ENCODE measurements at places on chromosomes 4 and X.

GRCh38 chrX:41332408-41333002 is 1.5 kb upstream of the DDX3X start:
- no peak for DNase-seq

DNA sequence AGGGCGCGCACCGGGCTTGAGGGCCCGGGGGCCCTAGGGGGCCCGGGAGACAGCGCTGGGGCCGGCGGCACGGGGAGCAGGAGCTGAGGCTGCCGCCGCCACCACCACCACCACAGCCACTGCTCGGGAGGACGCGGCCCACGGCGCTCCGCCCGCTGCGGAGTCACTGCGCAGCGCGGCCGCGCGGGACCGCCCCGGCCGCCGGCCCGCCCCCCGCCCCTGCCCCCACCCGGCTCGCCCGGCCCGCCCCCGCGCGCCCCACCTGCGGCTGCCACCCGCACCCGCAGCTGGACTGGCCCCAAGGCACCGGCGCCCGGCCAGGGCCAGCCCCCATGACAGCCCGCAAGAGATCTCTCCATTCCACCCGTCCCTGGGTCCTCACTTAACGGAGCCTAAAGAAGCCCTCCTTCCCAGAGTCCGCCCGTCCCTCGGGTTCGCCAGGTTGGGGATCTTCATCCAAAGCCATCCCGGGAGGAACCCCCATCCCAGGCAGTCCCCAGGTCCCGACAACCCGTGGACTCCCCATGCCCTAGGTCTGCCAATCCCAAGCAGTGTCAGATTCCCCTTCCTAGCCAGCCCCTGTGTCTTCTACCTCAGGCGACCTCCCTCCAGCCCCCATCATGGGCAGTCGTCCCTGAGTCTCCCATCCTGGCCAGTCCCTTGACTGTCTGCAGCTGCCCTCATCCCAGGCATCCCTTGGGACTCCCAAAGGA is 40.0 kb upstream of the IQSEC2 start:
- DNase-seq: peak; percentile 23

GRCh38 chrX:26138274-26138673 is at the start of gene MAGEB18:
Gene MAGEB18 (plus strand): TSS chrX:26138343. CDS start chrX:26138986, 643 bp downstream.
- DNase-seq: no peak

DNA sequence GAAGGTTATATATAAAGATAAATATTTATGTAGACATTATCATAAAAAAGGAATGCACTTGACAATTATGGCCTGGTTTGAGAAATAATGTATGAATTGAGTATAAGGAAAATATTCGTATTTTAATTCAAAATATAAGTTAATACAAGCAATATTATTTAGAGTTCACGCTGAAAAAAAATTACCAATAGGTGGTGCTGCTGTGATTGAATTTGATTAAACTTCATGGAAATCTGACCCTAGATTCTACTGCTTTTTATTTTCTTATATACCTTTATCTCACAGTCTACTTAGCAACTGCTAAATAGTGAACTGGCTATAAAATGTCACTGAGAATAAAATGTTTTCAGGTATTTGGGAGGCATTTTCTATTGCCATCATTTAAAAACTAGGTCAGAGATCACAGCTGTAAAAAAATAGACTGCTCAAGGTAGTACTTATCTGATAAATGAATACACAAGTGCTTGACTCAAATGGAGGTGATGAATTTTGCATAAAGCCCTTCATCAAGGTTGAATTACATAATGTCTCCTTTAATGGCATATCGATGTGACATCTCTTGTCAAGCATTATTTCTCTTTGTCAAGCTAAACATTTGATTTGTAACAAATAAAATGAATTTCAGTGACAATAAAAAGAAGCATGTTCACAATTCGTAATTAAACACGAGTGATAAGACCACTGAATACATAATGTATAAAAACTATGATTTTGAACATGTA is 1638.8 kb upstream of the PCDH7 start:
- DNase-seq: no peak

DNA sequence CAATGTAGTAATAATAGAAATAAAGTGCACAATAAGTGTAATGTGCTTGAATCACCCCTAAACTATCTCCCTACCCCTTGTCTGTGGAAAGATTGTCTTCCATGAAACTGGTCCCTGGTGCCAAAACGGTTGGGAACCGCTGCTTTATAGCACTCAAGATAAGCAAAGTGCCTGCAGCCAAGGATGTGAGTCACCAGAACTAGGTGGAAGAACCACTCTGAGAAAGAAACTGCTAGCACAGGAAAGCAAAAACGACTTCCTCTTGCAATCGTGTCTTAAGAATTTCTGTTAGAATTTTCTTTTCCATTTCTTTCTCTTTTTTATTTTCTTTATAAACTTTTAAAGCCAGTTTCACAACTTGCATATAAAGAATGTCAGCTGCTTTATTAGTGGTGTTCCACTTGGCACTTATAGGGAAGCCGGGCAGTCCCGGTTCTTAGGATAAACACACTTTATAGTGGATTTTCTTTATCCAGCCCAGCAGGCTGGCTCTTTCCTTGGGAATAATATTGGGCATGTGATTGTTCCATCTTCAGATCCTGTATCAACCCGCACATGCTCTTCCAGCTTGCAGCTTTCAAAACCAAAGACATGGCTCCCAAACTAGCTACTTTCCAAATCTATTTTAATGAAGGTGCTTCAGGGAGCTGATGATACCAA is 32.3 kb upstream of the CXCL8 start:
- DNase-seq: no peak

- no peak for DNase-seq
Observed at GRCh38 chrX:53171356-53171755, 53.7 kb downstream of the KDM5C start.

GRCh38 chr4:173217727-173218126 is 49.1 kb downstream of the GALNT7 start:
- no peak for DNase-seq

DNA sequence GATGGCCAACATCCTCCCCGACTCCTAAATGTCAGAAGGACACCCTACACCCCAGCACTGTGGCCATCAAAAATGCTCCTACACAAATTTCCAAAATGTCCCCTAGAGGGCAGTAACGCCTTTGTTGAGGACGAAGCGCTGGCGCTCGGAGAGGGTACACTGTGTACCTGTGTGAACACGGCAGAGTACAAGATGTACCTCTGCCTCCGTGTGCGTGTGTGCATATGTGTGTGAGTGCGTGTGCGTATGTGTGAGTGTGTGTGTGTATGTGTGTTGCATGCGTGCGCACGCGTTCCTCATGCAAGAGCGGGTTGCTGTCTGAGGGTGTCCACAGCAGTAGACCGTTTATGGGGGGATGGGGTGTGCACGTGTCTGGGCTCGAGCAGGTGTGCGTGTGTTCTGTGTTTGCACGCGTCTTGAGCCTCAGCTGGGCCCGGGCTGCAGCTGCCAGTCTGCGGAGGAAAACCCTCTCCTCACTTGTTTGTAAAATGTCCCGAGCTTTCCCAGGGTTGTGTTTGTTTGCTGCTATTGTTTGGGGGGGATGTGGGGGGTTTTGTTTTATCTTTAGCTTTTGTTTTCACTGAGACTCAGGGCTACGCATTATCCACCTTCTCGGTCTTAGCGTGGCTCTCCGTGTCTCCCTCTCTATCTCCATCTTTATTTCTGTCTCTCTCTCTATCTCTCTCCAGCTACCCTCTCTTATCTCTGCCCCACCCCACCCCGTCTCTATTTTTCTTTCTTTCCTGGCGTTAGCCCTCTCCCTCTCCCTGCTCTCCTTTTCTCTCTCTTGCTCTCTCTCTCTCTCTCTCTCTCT is 10.4 kb upstream of the TSPYL2 start:
- peak; percentile 71 for DNase-seq

Data from activated naive CD4-positive, alpha-beta T cell treated with anti-CD3 and anti-CD28 coated beads, Interleukin-2, amount 10 ng/mL, durations not matched to agents 7 days and 5 days (primary cell).